ENCODE measurements at places on chromosomes 3 and 15. TPM values are rescaled to one million over a fixed set of nuclear protein-coding genes. Genes with fewer than 3 reads are reported as not detected.

GRCh38 chr3:63631670-63632069 lies 20.8 kb upstream of the SNTN start:
- no peak for DNase-seq

DNA sequence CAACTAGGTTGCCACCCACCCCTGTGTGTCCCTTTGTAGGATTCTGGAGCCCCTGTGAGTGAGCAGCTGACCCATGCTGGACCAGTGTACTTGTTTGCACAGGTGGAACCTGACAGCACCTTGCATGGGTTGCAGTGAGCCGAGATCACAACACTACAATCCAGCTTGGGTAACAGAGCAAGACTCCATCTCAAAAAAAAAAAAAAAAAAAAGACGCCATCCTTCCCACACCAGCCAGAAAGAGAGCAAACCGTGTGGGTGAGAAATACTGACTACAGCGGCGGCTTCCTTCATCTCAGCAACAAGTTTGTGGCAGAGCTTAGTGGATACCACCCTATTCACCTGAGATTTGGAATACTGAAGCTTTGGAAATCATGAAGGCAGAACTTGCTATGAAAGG lies 746 bp upstream of the CD80 start:
- DNase-seq = no peak

GRCh38 chr15:63389902-63390670 lies 8.4 kb upstream of the CA12 start:
- no peak for DNase-seq

DNA sequence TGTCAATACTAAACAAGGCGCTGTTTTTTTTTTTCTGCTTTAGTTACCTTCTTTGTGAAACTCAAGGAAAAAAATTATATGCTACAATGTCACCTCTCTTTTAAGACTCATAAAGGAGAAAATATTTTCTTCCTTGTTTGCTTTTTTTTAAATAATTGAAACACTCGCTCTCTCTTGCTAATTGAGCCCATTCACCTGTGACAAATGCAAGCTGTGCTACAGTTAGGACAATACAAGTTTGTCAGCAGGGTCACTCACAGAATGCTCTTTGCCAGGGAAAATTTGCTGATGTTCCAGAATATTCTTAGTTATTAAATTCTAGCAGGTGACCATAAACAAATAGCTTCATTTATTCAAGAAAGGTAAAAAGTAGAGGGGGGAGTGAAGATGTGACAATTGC lies 375.9 kb upstream of the DPPA4 start:
- DNase-seq = no peak

DNA sequence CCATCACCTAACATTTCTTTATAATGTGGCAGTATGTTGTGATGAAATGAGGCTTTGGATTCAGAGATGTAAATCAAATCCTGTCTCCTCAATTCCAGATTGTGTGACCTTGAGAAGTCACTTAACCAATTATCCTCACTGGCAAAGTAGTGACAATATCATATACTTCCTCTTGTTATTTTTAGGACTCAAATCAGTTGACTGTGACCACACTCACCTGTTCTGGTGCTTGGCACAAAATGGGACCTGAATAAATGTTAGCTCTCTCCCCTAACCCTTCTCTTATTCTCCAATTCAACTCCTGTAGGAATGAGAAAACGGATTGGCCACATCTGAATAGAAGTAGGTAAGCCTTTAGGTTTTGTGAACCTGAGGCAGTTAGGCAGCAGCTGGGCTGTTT lies 42.1 kb downstream of the IQCH start:
- DNase-seq = no peak

GRCh38 chr3:33035596-33035995 lies 61.4 kb downstream of the GLB1 start:
- no peak for DNase-seq

- DNase-seq = no peak
These were observed 1.3 kb upstream of the UNC13C start for GRCh38 chr15:53976844-53977392.

GRCh38 chr3:37907906-37908305 lies 46.2 kb downstream of the CTDSPL start:
- DNase-seq = no peak

DNA sequence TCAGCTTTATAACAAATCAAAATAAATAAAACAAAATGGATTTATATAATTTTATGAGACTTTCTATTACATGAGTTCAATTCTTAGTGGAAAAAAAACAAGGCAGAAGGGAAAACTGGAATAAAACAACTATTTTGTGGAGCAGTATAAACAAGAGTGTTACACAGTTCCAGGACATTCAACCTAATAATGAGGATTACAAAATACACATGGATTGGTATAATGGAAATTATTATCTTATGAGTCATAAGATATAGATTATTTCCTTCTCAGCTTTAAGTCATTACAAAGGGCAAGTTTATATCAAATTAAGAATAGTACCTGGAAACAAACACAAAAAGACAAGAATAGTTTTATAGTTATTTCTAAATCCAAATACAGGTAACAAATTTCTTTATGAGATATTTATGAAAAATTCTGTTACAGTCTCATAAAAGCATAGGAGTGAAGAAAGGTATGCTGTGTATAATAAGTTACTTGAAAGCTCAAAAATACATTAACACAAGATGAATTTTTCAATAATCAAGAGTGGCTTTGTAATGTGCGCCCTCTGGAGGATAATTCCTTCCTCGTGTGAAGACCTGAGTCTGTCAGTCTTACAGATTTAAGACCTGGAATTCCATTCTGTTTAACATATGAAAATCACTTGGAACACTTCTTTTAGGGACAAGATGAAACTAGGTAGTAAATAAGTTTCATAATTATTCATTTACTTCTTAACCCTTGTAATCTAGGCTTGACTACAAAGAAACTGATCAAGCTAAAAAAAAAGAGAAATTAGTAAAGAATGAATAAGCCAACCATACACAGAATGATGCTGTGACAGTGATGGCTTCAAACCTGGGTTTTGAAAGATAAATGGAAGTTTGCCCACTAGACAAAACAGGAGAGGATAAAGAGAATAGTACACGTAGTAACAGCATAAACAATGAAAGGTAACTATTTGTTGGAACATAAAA lies 9.5 kb downstream of the COPS2 start:
- peak; percentile 39 for DNase-seq

DNA sequence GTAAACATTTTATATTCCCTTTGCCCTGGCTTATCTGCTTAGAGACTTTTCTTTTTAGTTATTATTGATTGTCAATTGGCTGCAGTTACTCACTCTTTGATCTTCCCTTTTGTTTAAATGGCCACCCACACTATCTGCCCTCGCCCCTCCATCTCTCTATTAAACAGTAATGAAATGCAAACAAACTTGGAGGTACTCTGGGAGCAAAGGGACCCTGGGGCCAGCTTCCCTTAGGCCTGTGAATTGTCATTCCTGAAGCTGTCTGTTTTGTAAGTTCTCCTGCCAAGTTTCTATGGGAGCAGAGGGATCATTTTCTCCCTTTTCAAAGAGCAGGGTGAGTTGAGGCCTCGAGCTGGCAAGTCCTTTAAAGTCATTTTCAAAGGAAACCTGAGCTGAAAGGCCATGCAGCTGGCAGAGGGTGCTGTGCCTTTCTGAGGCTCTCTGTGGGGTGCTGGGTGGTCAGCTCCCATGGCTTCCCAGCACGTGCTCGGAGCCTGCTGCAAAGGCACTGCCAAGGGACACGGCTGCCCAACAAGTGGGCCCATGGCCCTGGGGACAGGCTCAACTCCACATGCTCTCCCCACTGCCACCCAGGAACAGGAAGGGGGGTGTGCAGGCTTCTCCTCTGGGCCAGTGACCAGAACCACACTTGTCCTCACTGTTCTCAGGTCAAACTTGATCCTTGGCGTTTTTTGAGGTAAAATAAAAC lies 17.4 kb upstream of the RTP2 start:
- no peak for DNase-seq

DNA sequence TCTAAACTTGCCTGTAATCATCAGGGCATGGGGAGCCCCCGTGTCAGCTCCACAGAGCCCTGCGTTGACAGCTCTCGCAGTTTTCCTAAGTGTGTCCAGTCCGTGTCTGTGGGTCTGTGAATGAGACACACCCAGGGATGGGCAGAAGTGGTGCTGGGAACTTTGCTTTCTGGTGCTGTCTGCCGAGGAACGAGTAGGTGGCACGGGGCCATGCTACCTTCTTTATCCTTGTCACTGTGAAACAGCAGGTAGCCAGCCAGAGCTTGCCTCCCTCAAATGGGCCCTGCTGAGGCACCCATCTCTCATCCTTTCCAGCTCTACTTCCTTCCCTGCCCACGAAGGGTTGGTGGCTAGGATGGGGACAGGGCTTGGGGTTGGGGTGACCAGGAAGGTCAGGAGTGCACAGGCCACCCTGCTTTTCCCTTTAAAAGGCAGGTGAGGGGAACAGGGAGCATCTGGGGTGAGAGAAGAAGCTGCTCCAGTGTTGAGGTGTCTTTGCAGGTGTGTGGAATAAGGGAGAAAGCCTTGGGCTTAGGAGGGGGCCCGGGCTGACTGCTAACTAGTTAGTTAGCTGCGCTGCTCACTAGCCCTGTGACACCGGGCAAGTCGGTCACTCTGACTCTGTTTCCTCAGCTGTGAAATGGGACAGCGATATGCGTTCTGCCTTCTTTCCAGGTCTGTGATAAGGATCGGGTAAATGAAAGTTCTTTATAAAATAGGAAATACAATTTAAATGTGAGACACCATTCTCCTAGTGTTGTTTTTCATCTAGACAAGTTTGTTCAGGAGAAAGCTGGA lies 27.9 kb downstream of the PDIA5 start:
- DNase-seq = no peak

DNA sequence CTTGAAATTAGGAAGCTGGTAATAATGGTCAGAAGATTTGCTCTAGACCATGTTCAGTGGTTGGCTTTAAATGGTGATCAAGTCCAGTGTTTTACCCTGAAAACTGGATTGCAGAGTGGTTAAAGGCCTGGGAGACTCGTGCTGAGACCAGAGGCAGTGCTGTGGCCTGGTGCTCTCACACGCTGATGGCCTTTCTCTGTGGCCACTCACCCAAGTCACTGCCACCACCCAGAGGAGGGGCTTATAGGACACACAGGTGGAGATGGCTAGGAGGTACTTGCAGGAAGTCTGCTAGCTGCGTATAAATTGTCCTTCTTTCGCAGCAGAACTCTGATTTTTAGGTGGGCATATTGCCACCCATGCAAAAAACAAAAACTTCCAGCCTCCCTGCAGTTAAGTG lies 6.2 kb upstream of the EHD4 start:
- DNase-seq = no peak

ZNF385D gene
- total RNA-seq = 16.2 TPM

GOLGA8T gene
- total RNA-seq = 0.79 TPM

APBA2 gene
- 7.1 TPM for total RNA-seq

SLC4A7 gene
- total RNA-seq = 35.0 TPM

PARP15 gene
- total RNA-seq = 0.99 TPM

SLC27A2 gene
- 0.39 TPM for total RNA-seq

TM6SF1 gene
- total RNA-seq = 4.5 TPM

STRA6 gene
- total RNA-seq = 0.49 TPM

PLSCR4 gene
- 54.4 TPM for total RNA-seq
